Right cardiac atrium (tissue), 5 donors: ENCODE measurements at places on chromosomes 4 and X. TPM values are rescaled to one million over a fixed set of nuclear protein-coding genes. Genes with fewer than 3 reads are reported as not detected.

Gene PCGF3
- polyA plus RNA-seq, result 30.1 TPM

Gene HSPA4L
- polyA plus RNA-seq, result 2.1 TPM

Gene AFM
- not detected for polyA plus RNA-seq

DNA sequence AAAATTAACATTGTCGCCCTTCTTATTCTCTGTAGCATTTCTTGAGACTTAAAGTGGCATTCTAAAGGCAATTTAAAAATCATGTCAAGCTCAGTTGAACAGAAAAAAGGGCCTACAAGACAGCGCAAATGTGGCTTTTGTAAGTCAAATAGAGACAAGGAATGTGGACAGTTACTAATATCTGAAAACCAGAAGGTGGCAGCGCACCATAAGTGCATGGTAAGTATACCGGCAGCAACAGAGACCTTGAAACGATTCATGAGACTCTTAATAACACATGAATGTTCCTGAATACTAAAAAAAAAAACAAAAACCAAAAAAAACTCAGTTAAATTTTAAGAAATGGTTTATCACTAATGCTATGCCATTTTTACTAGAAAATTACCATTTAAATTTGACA is 82.4 kb upstream of the HPRT1 start:
- no peak for DNase-seq

DNA sequence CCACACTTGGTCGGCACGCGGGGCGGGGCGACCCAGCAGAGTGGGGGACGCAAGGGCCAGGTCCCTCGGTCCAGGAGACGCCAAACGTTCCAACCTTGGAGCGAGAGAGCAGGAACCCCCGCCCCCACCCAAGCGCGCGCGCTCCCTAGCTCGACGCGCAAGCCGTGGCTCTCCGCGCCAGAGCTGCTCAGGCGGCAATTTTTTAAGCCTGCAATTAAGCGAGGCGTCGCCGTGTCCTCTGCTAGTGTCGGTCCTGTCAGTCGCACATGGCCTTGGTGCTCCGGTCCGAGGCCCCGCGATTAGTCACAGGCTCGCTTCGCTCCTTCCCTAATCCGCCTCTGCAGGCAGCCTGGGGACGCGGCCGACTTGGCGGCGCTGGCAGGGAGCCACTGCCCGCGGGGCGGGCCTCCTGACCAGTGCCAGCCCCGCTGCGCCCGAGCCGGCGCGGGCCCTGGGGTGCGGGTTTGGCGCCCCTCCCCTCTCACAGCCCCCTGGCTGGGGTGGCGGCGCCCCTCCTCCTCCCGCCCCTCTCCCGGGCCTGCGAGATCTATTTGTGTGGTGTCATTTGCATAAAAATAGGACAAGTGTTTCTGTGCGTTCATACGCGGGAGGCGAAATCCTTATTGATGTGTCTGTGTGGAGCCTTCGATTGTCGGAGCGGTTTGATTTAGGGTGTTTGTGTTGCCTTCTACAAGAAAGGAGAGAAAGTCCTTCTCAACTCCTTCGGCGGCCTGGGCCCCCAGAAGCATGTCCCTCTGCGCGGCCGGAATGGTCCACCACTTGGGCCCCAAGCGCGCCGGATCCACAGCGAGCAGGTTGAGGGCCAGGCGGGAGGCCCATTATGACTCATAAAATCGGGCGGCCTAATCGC is 9.8 kb upstream of the BCOR start:
- peak; percentile 87 for DNase-seq

- no peak for DNase-seq
Observed at GRCh38 chr4:7530082-7530481, 95.4 kb upstream of the PSAPL1 start.
